Stimulated activated CD4-positive, alpha-beta T cell treated with anti-CD3 and anti-CD28 coated beads, Interleukin-4, amount 100 ng/mL, for 1 hour (primary cell): ENCODE measurements at places on chromosomes 1 and 21.

GRCh38 chr1:223393275-223394214, at the start of gene CCDC185:
Gene CCDC185 (plus strand): TSS chr1:223393415. CDS start chr1:223393476, 61 bp downstream.
- DNase-seq, result no peak

GRCh38 chr1:211174375-211174774, 40.4 kb upstream of the KCNH1 start:
- DNase-seq, result no peak

DNA sequence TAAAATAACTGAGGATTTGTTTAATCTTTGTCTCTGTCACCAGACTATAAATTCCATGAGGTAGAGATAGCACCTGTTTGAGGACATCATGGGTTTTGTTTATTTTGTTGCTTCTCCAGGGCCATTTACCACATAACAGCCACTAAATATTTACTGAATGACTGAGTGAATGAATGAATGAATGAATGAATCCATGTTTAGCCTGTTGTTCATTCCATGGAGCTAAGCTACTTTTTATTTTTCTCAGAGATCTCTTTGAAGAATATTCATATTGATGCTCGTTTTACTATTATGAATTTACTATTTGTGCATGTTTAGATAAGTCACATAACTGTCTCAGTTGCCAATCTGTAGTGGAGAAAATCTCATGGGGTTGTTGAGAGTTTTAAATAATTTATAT, 17.7 kb downstream of the LRRC8B start:
- no peak for DNase-seq

- DNase-seq, result no peak
These were observed 75.8 kb downstream of the OBSCN start for GRCh38 chr1:228283476-228284147.

GRCh38 chr1:162632217-162632666, at the start of gene DDR2:
Gene DDR2 (plus strand): TSS chr1:162632464. CDS start chr1:162719064, 86,600 bp downstream.
- DNase-seq, result no peak

- DNase-seq, result no peak
These were observed 42.7 kb downstream of the BCAR3 start for GRCh38 chr1:93638981-93639380.

- no peak for DNase-seq
These were observed 439.9 kb downstream of the DISC1 start for GRCh38 chr1:232066521-232066920.

- no peak for DNase-seq
These were observed 35.1 kb downstream of the RNF2 start for GRCh38 chr1:185080422-185080821.

DNA sequence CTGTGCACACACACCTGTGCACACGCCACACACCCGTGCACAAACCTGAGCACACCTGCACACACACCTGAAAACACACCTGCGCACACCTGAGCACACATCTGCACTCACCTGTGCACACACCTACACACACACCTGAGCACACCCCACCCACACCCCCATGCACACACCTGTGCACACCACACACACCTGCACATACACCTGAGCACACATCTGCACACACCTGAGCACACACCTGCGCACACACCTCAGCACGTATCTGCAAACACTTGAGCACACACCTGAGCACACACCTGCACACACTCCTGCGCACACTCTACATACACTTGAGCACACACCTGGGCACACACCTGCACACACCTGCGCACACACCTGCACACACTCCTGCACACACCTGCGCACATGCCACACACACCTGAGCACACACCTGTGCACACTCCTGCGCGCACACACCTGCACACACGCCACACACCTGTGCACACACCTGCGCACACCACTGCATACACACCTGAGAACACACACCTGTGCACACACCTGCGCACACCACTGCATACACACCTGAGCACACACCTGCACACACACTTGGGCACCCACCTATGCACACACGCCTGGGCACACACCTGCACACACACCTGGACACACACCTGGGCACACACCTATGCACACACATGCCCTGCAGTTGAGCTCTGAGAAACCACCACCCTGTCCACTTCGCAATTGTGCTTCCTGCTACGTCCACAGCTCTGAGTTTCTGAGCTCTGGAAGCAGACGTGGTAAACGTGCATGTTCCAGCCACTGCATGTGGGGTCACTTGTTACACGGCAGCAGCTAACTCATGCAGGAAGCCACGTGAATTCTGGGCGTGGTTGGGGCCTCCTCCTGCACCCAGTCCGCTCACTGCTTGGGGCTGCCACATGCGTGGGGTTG, 8.0 kb upstream of the C1orf159 start:
- DNase-seq, result no peak

- DNase-seq, result no peak
These were observed 80.3 kb downstream of the SLC35A3 start for GRCh38 chr1:100050139-100050538.

DNA sequence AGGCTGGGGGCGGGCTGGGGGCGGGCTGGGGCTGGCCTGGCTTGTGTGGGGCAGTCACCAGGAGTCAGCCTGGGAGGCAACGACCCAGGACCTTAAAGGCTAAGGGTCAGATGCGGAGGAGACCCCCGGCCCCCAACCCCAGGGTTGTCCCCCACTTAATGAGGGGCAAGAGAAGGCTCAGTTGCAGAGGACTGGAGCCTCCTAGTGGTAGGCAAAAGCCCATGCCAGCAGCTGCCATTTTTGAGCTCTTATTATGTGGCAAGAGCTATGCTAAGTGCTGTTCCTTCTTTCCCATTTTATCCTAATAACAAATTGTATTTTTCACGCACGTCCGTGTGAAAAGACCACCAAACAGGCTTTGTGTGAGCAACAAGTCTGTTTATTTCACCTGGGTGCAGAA, 8.0 kb downstream of the KIAA1614 start:
- no peak for DNase-seq

GRCh38 chr1:206586501-206587445, 25.5 kb downstream of the EIF2D start:
- DNase-seq, result no peak

DNA sequence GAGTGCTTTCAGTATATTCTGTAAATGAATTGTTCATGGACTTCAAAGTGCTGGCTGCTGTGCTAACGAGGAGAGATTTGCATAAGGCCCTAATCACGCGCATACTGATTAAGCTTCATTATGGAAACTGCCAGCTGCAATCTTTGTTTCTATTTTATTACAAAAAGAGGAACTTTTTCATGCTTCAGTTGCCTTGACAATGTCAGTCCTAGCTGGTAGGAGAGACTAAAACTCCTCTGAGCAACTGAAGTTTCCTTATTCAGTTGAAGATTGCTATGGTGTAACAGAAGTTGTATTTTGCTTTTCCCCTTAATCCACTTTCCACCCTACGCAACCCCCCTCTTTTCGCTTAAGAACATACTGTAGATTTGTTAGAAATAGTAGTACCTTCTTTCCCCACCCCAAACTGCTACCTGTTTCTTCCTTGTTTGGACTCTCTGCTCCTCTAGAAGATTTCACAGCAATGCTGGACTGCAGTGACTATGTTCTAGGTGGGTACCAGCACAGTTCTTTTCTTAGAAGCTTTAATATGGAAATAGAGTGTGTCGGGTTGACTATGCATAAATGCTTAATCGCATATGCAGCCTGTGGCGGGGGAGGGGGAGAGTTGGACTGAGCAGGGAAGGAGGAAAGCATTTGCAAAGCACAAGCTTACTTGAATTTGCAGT, 108.3 kb downstream of the POU2F1 start:
- no peak for DNase-seq

GRCh38 chr1:247360991-247361731, 29.5 kb upstream of the ZNF496 start:
- no peak for DNase-seq
